ENCODE measurements at places on chromosomes 2 and 18.

DNA sequence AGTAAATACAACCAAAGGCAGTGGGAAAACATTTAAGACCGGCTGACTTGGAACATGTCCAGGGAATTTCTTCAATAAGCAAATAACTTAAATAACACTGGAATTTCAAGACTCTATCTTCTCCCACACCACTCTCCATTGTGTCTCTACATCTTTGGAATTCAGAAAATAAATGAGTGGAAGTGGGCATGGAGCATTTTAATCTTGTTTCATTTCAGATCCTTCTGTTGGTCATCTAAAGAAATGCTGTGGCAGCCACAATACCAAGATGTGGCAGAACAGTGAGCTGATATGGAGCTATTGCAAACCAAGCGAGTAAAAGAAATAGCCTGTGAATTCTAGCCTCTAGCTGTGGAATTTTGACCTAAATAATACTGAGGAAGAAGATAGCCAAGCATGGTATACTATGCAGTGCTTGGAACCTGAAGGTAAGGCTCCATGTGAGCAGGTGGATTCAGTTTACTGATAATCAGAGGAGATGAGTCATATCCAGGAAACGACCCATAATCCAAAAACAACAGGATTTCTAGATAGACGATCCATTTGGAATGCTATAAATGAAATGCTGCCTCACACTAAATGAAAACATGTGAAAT lies 157.1 kb upstream of the SCN7A start:
- no peak for DNase-seq

- DNase-seq, result no peak
Observed at GRCh38 chr18:3046216-3046808, 33.4 kb upstream of the LPIN2 start.

DNA sequence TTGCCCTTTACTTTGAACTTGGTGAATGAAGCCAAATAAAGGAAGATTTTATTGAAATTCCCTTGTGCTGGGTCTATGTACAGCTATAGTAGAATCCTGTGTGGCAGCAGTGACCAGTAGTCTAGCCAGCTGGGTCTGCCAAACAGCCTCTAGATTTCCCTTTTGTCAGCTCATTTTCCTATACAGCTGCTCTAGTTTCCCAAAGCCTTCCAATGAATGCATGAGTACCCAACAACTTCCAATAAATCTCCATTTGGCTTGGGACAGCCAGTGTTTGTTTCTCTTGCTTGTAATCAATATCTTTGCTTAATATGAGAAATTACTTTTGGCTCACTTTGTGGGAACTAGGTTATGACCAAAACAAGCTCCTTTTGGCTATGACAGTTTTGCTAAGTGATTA lies 43.6 kb downstream of the SCN9A start:
- DNase-seq, result no peak

- DNase-seq, result no peak
Observed at GRCh38 chr2:202165945-202166344, 72.5 kb downstream of the SUMO1 start.

GRCh38 chr2:132678483-132678882 lies 8.5 kb upstream of the LYPD1 start:
- no peak for DNase-seq

DNA sequence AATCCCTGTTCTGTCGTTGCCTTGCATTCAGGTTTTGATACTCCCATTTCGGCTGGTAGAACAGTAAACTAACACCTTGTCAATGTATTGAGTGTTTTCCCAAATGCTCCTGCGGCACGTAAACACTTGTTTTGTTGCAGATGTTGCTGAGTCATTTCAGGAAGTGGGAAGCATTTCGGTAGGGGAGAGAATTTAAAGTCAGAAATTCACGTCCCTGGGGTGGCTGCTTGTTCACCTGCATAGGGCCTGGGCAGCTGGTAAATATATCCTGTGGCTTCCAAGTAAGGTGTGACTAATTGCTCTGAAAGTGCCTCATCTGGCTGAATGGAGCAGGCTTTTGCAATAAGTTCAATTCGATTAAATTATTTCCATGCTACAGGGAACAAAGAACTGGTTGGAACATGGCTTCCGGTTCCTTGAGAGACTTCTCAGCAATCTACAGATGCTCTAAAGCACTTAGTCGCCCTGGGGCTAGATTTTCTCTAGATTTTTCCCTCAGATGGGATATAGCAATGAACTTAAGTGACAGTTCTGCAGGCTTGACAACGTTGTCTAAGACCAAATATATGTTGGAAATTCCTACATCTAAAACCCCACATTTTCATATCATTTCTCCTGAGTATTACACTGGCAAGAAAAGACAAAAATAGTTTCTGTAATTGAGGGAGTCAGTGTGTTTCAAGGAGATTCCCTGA lies 5.2 kb downstream of the GALR1 start:
- DNase-seq, result no peak

DNA sequence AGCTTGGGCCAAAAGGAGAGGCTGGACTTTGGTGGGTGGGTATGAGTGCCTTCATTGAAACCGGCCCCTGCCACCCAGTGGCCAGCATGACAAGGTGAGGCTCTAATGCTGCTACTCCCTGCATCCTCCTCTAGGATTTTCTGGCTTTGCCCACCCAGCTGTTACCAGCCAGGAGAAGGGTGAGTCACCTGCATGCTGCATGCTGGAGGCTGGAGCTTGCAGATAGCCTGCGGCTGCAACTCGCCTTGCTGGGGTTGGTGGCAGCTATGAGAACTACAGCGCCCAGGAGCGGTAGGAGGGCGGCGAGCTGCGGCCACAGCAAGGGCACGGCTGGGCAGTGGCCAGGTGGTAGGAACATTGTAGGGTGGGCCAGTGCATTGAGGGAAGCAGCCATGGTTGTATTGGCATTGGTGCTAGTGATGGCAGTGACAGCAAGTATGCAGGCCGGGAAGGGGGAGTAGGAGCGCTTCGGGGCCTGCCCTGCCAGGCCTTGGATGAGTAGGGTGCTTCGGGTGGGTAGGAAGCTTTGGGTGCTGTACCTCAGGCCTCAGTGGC lies 75.4 kb upstream of the SLC35G4 start:
- DNase-seq, result no peak

- no peak for DNase-seq
Observed at GRCh38 chr2:15956751-15957736, 16.7 kb downstream of the MYCN start.

- no peak for DNase-seq
Observed at GRCh38 chr2:190182071-190182524, 119.6 kb upstream of the MSTN start.

Measured in activated T-cell treated with anti-CD3 and anti-CD28 coated beads for 4 hours (primary cell).